ENCODE measurements at places on chromosomes 5 and 9.

- DNase-seq: no peak
Measured at GRCh38 chr5:6483880-6484382, 35.3 kb downstream of the UBE2QL1 start.

- DNase-seq: no peak
Measured at GRCh38 chr5:74216012-74216411, 424.5 kb downstream of the ENC1 start.

- DNase-seq: no peak
Measured at GRCh38 chr5:149427374-149427773, 48.3 kb upstream of the IL17B start.

GRCh38 chr9:115691693-115692092, 461.9 kb upstream of the PAPPA start:
- no peak for DNase-seq

GRCh38 chr9:32304495-32304894, 79.9 kb upstream of the ACO1 start:
- no peak for DNase-seq

- no peak for DNase-seq
Measured at GRCh38 chr9:14935964-14936363, 25.7 kb upstream of the FREM1 start.

DNA sequence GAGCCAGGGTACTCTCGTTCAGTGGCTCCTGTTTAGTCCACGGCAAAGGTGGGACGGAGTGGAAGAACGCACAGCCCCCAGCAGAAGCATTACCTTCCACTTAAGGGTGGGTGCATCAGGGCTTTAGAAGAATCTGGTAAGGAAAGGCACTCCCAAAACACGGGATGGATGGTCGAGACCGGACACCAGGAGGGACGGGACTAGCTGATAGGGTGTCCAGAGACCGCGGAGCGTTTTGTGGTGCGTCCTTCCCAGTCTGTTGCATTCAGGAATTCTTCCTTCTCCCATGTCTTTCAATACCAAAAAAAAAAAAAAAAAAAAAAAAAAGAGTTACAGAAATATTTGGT, 545 bp upstream of the CTSV start:
- DNase-seq: no peak

GRCh38 chr5:150061538-150061995, 24.8 kb downstream of the CSF1R start:
- DNase-seq: no peak

DNA sequence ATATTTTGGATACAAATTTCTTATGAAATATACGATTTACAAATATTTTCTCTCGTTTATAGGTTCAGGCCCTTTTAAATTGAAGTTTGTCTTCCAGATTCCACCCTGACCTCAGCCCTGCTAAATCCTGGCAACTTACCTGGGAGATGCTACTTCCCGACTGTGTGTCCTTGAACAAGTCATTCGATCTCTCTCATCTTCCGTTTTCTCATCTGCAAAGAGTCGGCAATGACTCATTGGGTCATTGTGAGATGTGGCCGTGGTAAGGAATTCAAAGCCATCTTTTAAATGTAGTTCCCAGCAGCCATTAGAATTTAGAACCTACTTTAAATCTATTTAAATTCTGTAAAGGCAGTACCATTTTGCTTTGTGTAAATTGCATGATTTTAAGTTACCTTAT, 72.5 kb downstream of the LHX2 start:
- no peak for DNase-seq
